SW480 (cell line): ENCODE measurements at places on chromosomes 6 and 20.
A peak's percentile ranks its signal among the peaks of the same experiment; 100 is the strongest.

DNA sequence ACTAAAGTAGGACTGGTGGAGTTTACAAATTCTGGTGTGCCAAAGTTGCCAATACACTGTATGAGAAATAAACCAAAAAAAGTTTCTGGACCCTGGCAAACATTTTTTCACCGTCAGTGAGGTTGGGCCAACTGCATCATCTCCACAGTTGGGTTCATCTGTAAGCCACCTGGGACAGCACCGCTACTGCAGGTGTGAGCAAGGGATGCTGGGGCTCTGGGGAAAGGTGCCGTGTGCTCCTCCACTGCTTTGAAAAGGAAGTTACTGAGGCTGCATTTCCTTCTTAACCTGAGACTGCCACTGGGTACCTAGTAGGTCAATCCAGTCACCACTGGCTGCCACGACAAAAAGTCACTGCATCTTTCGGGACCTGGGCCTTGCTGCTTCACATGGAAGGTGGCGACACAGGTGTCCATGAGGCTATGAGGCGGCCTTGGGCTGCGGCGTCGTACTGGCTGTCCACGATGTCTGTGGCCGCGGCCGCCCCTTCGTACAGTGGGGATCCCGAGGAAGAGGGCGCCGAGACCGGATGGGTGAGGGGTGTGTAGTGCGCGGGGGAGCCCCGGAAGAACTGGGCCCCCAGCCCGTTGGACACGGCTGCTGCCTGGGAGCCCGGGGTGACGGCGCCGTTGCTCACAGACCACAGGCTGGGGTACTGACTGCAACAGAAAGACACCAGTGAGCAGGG is 9.6 kb downstream of the TBXT start:
- no peak for DNase-seq

GRCh38 chr6:89242574-89243330 is 25.6 kb upstream of the GABRR1 start:
- peak; percentile 65 for DNase-seq

DNA sequence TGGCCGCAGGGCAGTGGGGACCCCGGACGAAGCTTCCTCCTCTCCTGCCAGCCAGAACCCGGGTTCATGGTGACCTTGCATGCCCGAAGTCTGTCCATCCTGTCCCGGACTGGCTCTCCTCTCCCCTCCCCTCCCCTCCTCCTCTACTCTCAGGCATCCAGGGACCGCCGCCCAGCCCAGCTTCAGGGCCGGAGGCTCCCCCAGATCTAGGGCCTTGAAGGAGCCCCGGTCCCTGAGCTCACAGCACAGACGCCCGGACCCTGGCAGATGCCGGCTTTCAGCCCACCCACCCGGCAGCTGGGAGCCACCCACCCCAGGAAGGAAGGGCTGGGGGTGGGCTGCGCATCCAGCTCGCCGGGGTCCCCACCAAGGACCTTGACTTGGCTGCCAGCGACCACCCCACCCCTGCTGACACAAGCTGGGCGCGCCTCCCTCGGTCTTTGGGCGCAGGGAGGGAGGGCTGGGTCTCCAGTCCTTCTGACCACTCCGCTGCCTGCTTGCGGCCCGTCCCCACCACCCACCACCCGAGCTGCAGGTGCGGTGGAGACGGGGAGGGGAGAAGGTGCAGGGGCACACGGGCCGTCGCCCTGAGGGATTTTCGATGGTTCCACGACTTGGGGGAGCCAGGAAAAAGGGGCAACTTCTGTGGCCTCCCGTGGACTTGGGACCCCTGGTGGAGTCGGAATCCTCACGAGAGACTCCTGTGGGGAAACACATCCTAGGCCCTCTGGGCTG is 5.8 kb upstream of the ABHD16B start:
- DNase-seq = no peak

DNA sequence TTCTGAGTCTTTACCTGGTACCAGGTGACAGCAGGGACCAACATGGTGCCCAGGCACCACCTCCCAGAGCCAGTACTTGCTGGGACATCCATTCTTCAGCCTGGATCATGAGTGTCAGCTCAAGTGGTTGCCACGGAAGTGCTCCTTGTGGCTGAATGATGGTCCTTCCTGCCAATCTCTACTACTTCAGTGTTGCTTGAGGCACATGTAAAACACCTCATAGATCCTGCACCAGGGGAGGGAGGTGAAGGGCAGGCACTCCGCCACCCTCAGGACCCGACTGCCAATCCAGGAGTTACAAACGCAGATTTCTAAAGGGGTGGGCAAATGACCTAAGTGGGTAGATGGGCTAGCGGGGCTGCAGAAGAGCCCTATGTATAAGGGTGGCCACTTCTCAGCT is 226.0 kb downstream of the PREX1 start:
- DNase-seq = no peak

GRCh38 chr6:3284436-3284876 is 25.7 kb downstream of the PSMG4 start:
- DNase-seq = no peak
